ENCODE measurements at places on chromosomes 11 and 22. TPM values are rescaled to one million over a fixed set of nuclear protein-coding genes. Genes with fewer than 3 reads are reported as not detected.
A peak's percentile ranks its signal among the peaks of the same experiment; 100 is the strongest.

- peaks cover 60% of the 10 kb centered on the region for H3K4me1 ChIP-seq
- DNase-seq, result no peak
- no peaks in the 10 kb centered on the region for H3K27me3 ChIP-seq
Measured at GRCh38 chr11:66116576-66117361, 46.7 kb downstream of the PACS1 start.

GRCh38 chr22:50473088-50473487 is 1.7 kb downstream of the SBF1 start:
- peaks cover 67% of the 10 kb centered on the region for H3K4me1 ChIP-seq
- H3K27me3 ChIP-seq, result no peaks in the 10 kb centered on the region
- peak overlapping the region; percentile 93 for H3K4me3 ChIP-seq
- DNase-seq, result peak; percentile 77

DNA sequence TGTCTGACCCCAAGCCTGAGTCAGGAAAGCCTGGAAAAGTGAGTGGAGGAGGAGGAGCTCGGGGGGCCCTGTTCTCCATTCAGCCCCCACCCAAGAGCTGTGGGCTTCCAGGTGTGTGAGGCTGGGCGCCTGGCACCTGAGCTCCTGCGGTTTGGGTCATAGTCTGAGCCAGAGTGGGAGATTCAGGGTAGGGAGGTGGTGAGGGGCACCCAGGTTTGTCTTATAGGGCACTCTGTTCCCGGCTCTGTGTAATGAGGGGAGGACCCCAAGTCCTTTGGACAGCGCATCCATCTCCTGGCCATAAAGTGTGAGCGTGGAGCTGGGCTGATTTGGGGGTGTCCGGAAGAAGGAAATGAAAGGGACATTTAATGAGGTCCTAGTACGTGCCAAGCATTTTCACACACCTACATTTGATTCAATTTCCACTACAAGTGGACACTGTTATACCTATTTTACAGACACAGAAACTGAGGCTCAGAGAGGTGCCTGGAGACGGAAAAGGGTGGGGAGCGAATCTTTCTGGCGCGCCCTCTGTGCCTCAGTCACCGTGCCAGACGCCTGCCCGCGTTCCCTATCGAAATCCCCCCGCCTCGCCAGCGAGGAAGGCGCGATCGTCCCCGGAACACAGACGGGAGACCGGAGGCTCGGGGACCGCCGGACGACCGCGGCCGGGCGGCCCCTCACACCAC is 1.2 kb downstream of the NPTXR start:
- H3K4me3 ChIP-seq, result peak overlapping the region; percentile 85
- peak overlapping the region; percentile 85 for H3K27ac ChIP-seq
- DNase-seq, result no peak
- H3K36me3 ChIP-seq, result no peaks in the 10 kb centered on the region
- no peaks in the 10 kb centered on the region for H3K27me3 ChIP-seq

OR2D2 gene
- total RNA-seq, result not detected

CD6 gene
- 405 TPM for total RNA-seq

DMC1 gene
- not detected for total RNA-seq
